ENCODE measurements at places on chromosomes 5 and 9. TPM values are rescaled to one million over a fixed set of nuclear protein-coding genes. Genes with fewer than 3 reads are reported as not detected.

The SPATA31C1 gene
- not detected for total RNA-seq

- DNase-seq = no peak
Measured at GRCh38 chr5:113692466-113692865, 179.0 kb downstream of the YTHDC2 start.

- no peak for DNase-seq
Measured at GRCh38 chr9:115978659-115979096, 174.9 kb upstream of the PAPPA start.

DNA sequence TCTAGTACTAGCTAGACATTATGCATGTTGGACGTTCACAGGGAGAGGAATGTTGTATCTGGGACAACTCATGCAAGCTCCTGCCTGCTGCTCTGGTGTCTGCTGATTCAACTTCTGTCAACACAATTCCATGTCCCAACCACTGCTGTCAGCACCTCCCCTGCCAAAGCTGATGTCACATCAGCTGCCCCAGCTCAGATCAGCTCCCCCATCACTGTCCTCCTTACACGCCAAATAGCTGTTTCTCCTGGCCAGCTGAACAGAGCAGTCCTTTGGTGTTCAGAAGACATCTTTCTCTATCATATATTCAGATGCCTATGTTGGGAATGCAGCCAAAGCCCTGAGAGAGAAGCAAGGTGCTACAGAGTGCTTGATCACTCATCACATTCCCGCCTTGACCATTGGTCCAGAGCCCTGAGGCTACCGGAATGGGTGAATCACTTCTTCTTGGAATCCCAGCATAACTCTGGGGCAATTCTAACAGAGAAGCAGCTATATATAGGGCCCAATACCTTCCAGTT lies 223.3 kb downstream of the SEC61B start:
- peak; percentile 55 for DNase-seq

DNA sequence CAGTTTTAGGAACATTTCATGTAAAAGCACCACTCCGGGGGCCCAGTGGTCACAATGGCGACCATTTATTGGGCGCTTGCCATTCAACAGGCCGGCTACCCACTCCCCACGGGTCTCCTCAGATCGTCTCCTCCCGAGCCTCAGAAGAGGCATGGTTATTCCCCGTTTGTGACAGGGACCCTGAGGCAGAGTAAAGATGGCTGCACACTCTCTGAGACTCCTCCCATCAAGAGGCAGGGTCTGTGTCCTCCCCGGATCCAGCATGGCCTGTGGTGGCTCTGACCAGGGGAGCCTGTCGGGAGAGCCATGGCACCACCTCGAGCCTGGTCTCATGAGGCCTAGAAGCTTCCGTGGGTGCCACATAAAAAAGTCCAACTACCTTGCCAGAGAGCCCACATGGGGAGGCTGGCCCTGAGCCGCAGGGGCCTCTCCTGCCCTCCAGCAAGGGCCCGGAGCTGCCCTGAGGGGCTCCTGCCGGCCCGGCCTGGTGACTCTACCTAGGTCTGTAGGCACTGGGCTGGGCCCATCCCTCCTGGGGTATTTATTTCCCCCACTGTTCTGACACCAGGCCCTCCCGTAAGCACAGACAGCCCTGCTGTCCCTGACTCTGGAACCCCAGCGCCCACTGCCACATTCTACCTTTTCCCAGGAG lies 90.8 kb downstream of the VAV2 start:
- no peak for DNase-seq

The KIF27 gene
- 2.9 TPM for total RNA-seq

DNA sequence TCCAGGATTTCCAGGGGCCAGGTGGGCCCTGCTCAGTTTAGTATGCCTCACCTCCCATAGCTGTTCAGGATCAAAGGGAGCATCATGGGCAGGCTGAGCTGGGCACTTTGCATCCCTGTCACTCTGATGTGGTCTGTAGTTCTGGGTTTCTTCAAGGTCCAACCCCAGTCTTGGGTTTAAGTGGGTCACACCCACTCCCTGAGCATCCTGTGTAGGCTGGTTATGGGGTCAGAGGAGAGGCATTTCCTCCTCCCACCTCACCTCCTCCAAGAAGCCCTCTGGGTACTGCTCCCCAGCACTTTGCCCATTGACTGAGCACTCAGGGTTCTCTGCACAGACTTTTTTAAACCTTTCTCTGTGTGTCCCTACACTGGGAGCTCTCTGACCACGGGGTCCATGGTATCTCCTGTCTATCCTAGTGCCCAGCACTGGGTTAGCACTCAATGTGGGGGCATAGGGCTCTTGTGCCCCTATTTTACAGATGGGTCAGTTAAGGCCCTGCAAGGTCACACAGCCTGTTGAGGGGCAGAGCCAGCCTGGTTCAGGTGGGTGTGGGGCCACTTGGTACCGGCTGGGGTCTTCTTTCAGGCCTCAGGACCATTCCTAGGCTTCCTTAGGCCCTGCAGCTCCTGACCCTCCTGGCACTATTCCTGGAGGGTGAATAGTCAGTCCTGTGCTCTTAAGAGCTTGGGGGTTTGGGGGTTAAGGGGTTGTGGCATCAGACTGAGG lies 19.0 kb downstream of the CXXC5 start:
- no peak for DNase-seq

GRCh38 chr5:54624805-54625568 lies 107.4 kb downstream of the SNX18 start:
- no peak for DNase-seq

DNA sequence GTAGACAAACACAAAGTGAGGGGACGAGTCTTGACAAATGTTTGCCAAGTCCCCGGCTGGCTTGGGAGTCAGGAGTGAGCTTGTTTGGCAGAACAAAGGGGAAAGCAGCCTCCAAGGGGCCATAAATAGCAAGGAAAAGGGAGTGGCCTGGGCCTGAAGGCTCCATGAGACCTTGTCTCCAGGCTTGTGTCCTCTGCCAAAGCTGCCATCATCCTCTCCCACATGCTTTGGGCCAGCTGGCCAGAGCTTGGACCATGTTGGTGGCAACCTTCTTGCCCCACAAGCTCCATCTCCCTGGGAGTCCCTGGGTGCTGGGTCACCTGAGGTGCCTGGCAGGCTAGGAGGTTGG lies 13.3 kb upstream of the PITX1 start:
- no peak for DNase-seq

The SEMA6A gene
- total RNA-seq = 8.4 TPM

The FAM221B gene
- total RNA-seq = not detected

The TMEM174 gene
- not detected for total RNA-seq

DNA sequence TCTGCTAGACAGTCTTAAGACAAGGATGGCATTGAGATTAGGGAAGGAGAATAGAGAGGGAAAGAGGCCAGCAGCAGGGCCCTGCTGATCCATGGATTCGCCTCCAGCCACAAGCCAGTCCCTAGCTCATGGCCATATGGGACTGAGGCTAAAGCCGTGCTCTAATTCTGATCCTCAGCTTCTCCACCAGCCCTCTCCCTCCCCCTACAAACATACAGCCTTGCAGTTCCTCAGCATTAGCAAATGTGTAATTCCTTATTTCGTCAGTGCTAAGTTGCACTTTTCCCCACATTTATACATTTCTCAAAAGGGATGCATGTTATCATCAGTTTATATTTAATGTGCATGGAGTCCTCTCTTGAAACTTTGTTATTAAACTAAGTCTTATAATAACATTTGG lies 34.8 kb downstream of the ZNF462 start:
- no peak for DNase-seq

- no peak for DNase-seq
Measured at GRCh38 chr9:78288214-78288892, 8.6 kb upstream of the PSAT1 start.

The ZNF462 gene
- 39.7 TPM for total RNA-seq

GRCh38 chr5:145858959-145859358 lies 13.9 kb downstream of the GRXCR2 start:
- DNase-seq = no peak

DNA sequence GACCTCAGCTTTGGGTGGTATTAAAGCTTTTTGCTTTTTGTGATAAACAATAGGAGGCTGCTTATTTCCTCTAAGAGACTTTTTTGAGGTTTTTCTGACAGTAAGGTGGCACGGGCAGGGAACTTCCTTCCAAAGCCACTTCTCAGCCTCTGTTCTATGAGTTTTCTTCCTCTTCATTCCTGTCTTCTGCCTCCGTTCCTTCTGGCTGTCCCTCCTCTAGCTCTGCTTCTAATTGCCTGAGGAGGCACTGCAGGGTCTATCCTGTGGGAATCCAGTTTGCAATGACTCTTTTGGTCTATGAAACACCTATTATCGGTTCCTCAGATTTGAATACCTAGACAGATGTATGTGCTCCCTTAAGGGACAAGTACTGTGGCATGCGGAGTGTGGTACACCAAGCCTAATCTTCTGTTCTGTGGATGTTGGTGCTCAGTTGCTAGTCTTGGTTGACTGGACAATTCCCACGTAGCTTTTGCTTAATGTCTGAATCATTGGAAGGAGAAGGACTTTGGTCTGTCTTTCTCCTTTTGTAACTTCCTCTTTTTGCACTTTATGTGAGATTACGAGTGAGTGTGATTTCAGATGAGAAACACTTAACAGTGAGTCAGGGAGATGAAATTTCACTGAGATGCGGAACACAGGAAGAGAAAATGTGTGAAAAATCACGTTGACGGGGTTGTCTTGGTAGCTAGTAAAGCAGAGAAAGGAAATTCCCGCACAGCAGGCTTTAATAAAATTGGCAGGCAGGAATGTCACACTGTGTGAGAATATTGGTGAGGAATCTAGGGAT lies 305.2 kb downstream of the EFNA5 start:
- DNase-seq = no peak

The MAT2B gene
- 63.2 TPM for total RNA-seq

GRCh38 chr9:72065076-72065475 lies 4.7 kb upstream of the C9orf57 start:
- DNase-seq = no peak

DNA sequence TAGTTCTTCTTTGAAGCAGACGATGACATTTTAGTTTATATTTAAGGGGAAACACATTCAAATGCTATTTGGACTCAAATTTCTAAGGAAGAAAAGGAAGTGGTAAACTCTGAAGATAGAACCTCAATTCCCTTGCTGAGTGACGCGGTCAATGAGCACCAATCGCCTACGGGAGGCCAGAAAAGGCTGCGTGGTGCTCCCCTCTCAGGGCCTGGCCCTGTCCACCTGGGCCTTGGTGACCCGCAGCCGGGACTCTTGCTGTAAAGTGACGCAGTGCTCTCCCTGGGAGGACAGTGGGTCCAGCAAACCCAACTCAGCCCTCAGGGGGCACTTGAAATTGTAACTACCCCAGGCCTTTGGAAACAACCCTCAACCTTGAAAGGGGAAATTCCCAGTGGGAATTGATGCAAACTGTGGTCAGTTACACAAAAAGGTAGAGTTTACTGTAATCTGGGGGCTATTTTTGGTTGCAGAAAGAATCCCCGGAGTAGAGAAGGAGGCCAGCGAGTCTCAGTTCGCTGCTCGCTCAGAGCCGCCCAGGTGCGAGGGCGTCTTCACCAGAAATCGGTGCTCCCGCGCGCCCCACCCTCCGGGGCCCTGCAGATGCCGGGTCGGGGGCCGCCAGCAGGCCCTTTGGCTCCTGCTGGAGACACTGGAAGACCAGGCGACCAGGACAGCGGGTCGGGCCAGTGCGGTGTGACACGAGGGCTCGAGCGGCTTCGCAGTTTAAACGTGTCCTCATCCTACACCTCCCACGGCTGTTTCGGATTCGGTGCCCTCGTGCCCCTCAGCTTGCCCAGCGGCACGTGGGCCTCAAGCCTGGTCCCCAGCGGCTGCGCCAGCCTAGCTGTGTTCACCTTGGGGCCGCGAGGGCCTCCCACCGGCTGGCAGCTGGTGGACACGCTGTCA lies 1.4 kb upstream of the ANKRD33B start:
- no peak for DNase-seq

The ATP10B gene
- total RNA-seq = not detected

- DNase-seq = no peak
Measured at GRCh38 chr5:139306197-139306596, 12.7 kb downstream of the MATR3 start.

DNA sequence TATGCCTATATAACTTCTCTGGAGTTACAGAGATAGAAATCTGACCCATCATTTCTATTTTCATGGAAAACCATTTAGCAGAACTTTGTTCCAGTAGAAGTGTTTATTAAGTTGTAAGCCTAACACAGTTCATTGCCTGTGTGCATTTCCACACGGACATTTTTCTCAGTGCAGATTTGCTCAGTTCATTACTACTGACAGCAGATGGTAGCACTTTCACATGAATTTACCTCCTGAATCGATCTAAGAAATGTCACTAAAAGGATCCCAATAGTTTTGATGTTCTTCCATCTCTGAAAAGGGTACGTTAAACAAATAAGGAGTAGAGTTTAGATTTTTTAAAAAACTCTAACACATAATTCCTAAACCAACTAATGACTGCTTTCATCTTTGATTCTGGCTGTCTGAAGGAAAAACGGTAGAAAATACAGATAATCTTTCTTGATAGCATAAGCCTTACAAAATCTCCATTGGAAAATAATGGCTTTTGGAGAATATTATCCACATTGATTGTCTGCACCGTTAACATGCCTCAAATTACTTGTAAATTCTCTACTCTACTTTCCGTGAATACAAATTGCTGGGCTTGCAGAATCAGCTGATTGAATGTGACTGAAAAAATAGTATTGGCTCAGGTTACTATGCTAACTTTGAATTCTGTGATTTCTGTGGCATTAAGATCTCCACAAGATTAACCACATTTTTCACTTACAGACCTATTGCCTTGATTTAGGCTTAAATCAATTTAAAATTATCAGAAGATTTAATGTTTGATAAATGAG lies 33.1 kb downstream of the RPS23 start:
- DNase-seq = no peak

The SNCAIP gene
- 1.2 TPM for total RNA-seq

DNA sequence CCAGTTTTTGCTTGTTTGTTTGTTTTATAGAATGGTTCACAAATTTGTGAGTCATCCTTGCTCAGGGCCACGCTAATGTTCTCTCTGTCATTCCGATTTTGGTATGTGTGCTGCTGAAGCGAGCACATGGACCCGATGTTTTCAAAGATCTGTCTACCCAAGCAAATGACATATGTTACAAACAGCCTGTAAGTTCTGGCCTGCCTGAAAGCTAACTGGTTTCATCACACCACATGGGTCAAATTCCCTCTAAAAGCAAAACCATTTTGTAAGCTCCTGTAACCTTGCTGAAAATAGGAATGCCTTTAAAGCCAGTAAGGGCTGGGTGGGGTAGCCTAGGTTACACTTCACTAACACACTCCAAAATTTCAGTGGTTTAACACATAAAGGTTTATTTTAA lies 25.4 kb downstream of the DMRT3 start:
- no peak for DNase-seq

The IL13 gene
- not detected for total RNA-seq

The ENTPD2 gene
- total RNA-seq = 1.3 TPM

DNA sequence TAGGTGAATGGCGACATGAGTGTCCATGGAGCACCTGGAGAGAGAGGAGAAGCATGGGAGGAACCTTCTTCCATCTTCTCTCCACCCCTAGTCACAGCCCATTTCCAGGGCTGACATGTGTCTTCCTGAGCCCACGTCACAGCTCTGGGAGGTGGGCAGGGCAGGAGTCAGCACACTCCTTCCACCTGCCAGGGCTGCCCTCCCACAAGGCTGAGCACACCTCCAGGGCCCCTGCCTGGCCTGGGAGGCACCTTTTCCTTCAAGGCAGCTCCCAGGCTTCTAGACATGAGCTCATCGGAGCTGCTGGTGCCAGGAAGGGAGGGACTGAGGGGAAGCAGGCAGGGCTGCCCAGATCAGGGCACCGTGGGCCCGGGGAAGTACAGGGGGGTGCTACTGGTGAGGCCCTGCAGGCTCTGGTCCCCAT lies 13.6 kb upstream of the SYNPO start:
- peak; percentile 62 for DNase-seq

GRCh38 chr5:5583832-5584231 lies 161.4 kb downstream of the ICE1 start:
- DNase-seq = no peak

Measured in heart right ventricle (tissue), 16 donors.